ENCODE measurements at places on chromosomes 7 and 10.

DNA sequence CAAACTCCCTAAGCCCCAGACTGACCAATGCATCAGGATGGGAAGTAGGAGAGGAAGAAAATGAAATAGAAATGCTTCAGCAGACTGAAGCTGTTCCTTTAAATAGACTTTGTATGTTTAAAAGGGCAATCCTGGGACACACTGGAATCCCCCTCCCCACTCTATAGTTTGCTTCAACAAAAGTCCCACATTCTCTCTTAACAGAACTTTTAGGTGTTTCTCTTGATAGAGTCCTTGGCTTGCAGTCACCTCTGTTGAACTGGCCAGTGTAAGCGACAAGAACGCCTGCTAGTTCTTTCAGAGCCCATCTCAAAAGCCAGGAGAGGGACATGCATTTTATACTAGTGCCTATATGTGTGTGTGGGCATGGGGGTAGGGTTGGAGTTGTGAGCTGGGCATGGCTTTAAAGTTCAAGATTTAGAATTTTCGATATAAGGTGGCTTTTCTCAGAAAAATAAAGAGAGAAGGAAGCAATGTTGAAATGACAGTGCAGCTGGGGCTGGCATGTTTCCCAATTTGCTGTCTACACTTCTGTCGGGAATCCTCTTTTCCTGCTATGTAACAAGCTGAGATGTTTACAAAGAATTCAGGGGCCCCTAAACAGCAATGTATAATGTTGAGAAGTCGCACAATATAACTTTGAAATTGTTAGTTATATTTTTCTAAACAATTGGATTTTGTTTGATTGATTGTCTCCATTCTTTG lies 2.1 kb downstream of the TBX20 start:
- no peak for DNase-seq

- DNase-seq: no peak
Measured at GRCh38 chr7:20133803-20134202, 83.4 kb downstream of the MACC1 start.

GRCh38 chr10:100470367-100470766 lies 7.6 kb downstream of the WNT8B start:
- DNase-seq: no peak

- DNase-seq: no peak
Measured at GRCh38 chr10:131016556-131016955, 295.0 kb downstream of the TCERG1L start.

DNA sequence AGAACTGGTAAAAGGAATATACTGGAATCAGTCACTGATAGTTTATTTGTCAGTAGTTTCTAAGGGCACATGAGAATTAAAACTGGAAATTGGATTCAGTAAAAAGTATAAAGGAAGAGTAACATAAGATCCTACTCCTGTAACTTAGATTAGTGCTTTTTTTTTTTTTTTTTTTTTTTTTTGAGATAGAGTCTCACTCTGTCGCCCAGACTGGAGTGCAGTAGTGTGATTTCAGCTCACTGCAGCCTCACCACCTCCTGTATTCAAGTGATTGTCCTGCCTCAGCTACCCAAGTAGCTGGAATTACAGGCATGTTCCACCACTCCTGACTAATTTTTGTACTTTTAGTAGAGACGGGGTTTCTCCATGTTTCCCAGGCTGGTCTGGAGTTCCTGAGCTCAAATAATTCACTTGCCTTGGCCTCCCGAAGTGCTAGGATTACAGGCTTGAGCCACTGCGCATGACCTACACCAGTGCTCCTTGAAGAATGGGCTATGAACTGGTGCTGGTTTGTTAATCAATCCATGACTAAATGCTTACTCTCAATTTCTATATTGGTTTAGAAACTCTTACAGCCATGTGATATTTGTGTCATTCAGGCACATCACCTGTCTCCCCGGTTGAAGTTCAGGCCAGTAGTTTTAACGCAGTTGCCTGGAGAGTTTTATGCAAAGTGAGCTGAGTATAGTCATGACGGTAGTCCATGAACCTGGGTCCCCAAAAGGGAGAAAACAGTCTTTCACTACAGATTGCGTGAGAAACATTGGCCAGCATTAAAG lies 65.0 kb downstream of the ZEB1 start:
- no peak for DNase-seq

- no peak for DNase-seq
Measured at GRCh38 chr7:137771273-137771672, 75.5 kb downstream of the DGKI start.

GRCh38 chr10:89699581-89700064 lies 1.8 kb upstream of the KIF20B start:
- no peak for DNase-seq

GRCh38 chr10:21265622-21266021 lies 259.9 kb downstream of the SKIDA1 start:
- no peak for DNase-seq

DNA sequence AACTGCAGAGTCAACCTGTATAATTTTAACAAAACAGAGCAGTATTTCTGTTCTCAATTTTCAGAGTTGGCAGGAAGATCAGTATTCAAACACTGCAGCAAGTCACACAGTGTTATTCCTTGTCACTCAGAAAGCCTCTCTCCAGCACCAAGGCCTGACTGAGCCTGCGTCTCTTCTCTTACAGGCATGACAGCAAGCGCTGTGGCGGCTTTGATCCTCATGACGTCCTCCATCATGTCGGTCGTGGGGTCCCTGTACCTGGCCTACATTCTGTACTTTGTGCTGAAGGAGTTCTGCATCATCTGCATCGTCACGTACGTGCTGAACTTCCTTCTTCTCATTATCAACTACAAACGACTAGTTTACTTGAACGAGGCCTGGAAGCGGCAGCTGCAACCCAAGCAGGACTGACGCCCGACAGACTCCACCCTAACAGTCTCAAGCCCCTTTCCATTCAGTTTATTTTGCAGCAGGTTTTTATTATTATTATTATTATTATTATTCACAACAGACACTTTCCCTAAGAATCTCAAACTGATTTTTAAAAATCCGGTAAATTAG lies 28.0 kb downstream of the GUSB start:
- DNase-seq: no peak

- no peak for DNase-seq
Measured at GRCh38 chr7:114708646-114709045, 213.2 kb upstream of the MDFIC start.

DNA sequence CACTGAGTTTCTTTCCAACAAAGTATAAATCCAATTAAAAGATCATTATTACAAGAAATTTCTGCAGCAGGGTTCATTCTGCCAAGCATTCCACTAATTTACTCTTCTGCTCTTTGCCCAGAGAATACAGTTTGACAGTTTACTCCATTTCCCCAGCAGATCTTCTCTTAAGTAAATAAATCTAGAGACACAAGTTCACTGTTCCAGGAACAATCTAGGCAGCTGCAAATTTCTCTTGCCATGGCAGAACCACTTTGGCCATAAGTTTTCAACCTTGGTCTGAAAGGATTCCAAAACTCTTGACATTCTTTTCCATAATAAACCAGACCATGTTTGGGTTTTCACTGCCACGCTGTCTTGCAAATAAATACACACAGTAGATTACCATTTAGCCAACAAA lies 11.5 kb downstream of the RGS10 start:
- no peak for DNase-seq

- DNase-seq: no peak
Measured at GRCh38 chr10:59007307-59008025, 169.0 kb upstream of the PHYHIPL start.

DNA sequence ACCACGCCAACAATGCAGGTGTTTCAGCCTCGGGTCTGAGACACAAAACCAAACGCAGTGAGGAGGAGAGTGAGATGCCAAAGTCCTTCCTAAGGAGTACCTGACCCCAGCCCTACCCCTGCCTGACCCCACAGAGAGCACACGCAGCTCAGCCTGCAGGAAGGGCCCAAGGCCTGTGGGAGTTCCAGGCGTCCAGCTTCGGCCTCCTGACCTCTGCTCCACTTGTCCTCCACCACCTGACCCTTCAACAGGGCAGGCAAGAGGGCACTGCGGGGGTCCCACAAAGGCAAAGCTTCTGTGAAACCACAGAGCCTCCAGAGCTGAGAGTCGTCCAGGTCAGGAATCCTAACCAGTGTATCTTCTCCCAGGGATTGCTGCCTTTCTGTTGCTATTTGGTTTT lies 122.0 kb upstream of the PPP2R2D start:
- DNase-seq: no peak

DNA sequence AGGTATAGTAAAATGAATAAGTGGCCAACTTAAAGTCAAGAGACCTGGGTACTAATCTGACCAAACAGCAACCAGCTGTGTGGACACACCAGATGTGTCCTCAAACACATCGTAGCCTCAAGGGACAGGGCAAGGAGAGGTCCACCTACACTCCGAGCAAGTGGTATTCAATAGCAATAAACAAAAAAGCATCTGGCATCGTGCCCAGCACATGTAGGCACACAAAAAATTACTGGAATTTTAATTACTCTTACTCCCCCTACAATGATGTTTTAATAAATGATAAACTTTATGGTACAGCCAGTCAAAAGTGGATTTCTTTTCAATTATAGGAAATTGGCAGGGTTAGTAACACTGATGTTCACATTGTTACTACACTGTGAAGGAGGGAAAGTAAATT lies 3.5 kb upstream of the RGS10 start:
- no peak for DNase-seq

DNA sequence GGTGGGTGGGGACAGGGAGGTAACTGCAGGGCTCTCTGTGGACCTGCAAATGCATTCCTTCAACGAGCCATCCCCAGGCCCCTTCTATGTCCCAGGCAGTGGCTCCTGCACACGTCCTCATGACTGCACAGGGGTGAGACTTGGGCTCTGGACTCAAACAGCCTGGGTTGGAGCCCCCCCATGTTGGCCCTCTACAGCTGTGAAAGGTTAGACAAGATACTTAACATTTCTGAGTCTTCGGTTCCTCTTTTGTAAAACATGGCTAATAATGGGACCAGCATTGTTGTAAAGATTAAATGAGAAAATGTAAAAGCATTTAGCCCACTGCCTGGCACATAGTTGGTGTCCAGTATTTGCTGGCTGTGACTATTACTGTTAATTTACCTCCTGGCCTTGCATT lies 41.8 kb downstream of the CHST3 start:
- DNase-seq: no peak

GRCh38 chr10:77104459-77104980 lies 533.1 kb downstream of the KCNMA1 start:
- DNase-seq: no peak

- DNase-seq: no peak
Measured at GRCh38 chr10:43574001-43574892, at the start of gene ZNF239. TSS of gene ZNF239 (minus strand) at chr10:43574616. CDS start at chr10:43558079, 16,537 bp downstream.

GRCh38 chr7:82616059-82616728 lies 172.6 kb upstream of the CACNA2D1 start:
- no peak for DNase-seq

- no peak for DNase-seq
Measured at GRCh38 chr10:81863771-81864170, 11.2 kb upstream of the NRG3 start.

- no peak for DNase-seq
Measured at GRCh38 chr10:44696496-44696895, 214.6 kb upstream of the TMEM72 start.

- no peak for DNase-seq
Measured at GRCh38 chr7:7693881-7694280, 24.5 kb downstream of the RPA3 start.

GRCh38 chr7:99737726-99738125 lies 2.7 kb upstream of the CYP3A7 start:
- DNase-seq: no peak

DNA sequence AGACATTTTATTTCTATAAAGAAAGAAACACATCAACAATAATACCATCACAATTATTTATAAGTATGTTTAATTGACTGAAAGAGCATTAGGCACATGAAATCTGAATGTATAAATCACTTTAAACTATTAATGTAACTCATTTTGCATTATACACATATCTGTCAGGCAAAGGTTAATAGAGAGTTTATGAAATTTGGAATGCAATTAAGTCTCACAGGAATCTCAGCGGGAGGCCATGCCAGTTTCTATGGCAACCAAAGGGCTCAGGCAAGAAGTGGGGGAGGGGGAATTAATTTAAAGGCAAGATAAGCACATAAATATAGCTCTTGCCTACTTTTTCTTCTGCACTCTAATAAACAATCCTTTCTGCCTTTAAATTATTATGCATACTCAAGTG lies 152.6 kb downstream of the SLC16A9 start:
- DNase-seq: no peak

- no peak for DNase-seq
Measured at GRCh38 chr10:21363092-21363730, 162.3 kb downstream of the SKIDA1 start.

- DNase-seq: no peak
Measured at GRCh38 chr10:110307805-110308204, 3.1 kb upstream of the SMNDC1 start.

DNA sequence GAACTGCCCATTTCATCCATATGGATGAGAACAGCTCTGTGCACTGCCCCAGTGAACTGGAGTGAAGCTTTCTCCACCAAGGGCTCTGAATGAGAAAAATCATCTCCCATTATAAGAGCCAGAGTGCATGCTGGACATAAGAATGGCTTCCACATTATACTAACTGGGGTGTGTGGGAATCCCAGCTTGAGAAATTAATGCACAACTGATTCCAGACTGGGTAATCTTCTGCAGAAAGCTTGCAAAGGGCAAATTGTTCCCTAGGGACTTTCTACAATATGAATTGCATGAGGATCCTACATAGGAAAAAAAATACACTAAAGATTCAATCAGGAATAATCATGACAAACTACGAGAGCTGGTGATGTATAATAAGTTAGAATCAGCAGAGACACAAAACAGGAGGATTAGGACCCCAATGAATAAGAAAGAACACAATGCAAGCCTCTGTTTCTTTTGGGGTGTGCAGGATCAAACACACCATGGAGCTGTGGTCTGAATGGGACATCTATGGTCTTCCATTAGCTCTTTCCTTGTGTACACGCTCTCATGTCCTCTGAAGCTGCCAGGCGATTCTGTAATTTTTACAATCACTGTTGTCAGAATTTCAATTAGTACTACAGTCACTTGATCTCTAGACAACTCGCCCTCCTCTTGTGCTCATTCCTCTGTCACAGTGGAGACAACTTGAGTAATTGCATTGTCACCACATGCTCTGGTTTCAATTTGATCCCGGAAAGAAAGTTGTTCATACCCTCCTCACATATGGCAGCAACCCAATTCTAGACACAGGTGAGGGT lies 1327.4 kb downstream of the GATA3 start:
- no peak for DNase-seq

- DNase-seq: no peak
Measured at GRCh38 chr7:25408012-25408687, 179.9 kb upstream of the NPVF start.
